ENCODE measurements at places on chromosomes 6 and 20.

DNA sequence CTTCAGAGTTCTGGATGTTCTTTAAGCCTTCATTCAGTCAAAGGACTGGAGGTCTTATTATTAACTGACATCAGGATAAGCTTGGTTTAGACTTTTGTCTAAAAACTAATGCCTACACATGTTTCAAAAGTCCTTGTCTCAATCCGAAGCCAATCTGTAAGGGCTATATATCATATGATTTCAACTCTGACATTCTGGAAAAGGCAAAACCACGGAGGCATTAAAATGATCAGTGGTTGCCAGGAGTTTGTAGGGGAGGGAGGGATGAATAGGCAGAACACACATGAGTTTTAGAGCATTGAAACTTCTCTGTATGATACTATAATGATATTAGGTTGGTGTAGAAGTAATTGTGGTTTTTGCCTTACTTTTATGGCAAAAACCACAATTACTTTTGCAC, 1285.8 kb upstream of the CITED2 start:
- no peak for DNase-seq

DNA sequence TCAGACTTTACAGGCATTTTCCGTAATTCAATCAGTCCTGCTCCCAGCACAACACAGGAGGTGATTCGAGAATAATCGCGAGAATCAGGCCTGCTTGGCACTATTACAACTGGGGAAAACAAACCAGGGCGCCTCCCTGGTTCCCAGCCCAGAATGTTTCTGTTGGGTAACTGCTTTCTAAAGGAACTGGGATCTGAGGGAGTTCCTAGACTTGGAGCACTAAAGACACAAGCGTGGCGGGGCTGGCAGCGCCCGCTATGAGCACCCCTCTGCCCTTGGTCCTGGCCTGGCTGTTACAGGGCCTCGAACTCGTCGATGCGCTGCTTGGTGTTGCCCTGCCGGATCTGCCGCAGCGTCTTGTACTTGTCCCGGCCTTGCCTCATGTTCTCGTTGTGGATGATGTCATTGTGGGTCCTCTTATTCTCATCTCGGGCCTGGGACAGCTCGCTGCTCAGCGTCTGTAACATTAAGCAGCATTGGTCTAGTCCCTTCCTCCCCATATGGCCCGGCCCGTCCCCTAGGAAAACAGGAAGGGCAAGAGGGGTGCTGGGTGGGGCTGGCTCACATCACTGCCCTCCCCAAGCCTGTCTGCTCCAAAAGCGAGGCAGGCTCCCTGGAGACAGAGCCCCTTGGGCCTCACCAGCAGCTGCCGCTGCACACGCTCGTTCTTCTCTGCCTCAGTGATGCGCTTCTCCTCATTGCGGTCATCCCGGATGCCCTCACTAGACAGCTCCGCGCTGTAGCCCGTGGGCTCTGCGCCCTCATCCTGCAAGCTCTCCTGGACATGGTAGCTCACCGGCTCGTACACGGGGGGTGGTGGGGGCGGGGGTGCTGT, 52.3 kb downstream of the EZR start:
- DNase-seq = no peak

GRCh38 chr20:54726687-54727300, 251.4 kb downstream of the DOK5 start:
- no peak for DNase-seq

GRCh38 chr20:1328680-1329330, at the start of gene SDCBP2:
Gene SDCBP2 (minus strand): TSS chr20:1329139. CDS start chr20:1320416, 8,723 bp downstream.
- no peak for DNase-seq

- no peak for DNase-seq
Measured at GRCh38 chr20:4883051-4883450, 118.3 kb downstream of the SLC23A2 start.

- no peak for DNase-seq
Measured at GRCh38 chr6:22325481-22325880, 28.6 kb upstream of the PRL start.

DNA sequence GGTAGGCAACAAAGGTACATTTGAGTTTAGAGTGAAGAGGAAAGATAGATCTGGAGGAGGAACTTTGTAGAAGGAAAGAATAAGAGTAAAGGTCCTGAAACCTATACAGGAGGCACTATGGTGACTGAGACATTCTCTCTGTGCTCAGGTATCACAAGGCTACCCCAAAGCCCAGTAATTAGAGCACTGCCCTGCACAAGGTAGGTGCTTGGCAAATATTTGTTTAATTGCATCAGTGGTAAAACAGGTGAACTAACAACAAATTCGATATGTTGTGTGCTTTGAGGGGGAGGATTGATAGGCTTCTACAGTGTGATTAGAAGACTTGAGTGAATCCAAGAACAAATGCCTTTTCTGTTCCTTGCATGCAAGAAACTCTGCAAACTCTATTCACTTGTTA, 6.8 kb upstream of the TSHZ2 start:
- DNase-seq = no peak

All from stimulated activated CD8-positive, alpha-beta memory T cell treated with anti-CD3 and anti-CD28 coated beads, Interleukin-4, amount 100 ng/mL, for 24 hours (primary cell).